ENCODE measurements at places on chromosomes 1 and 21. TPM values are rescaled to one million over a fixed set of nuclear protein-coding genes. Genes with fewer than 3 reads are reported as not detected.

The C1orf185 gene
- total RNA-seq = not detected

- no peaks in the 10 kb centered on the region for H3K4me1 ChIP-seq
- no peak overlapping the region for H3K4me3 ChIP-seq
- no peaks in the 10 kb centered on the region for H3K27me3 ChIP-seq
- H3K36me3 ChIP-seq = no peaks in the 10 kb centered on the region
- DNase-seq = no peak
- H3K27ac ChIP-seq = no peak overlapping the region
Measured at GRCh38 chr1:187001198-187001889, 172.6 kb downstream of the PLA2G4A start.

The COL9A2 gene
- total RNA-seq = 3.4 TPM

- no peak overlapping the region for H3K4me3 ChIP-seq
- no peak for DNase-seq
- peak overlapping the region; percentile 34 for H3K27ac ChIP-seq
- no peaks in the 10 kb centered on the region for H3K36me3 ChIP-seq
- H3K4me1 ChIP-seq = peaks cover 8% of the 10 kb centered on the region
Measured at GRCh38 chr1:153490272-153491051, 30.0 kb upstream of the S100A7 start.

DNA sequence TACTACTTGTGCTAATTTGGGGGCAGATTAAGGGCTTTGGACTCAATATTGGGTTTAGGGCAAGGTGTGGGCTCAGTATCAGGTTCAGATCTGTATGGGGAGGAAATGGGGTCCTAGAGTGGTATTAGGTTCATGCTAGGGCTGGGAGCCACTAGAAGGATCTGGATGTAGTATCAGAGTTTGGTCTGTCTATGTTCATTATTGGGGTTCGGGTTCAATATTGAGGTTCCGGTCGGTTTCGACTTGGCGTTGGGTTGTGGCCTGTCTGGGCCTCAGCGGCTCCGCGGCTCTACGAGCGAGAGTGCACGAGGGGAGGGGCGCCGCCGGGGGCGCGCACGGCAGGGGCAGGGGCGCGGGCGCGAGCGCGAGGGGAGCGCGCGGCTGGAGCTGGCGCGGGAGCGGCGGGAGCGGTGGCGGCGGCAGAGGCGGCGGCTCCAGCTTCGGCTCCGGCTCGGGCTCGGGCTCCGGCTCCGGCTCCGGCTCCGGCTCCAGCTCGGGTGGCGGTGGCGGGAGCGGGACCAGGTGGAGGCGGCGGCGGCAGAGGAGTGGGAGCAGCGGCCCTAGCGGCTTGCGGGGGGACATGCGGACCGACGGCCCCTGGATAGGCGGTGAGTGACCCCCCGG is at the start of gene PTPRF:
TSS of gene PTPRF (plus strand) at position 401 of the 624 bp plus-strand sequence. CDS start 14,193 bp downstream, outside the sequence.
- peaks cover 14% of the 10 kb centered on the region for H3K4me1 ChIP-seq
- H3K4me3 ChIP-seq = peak within 1 kb of the TSS; percentile 29
- H3K36me3 ChIP-seq = peaks cover 2% of the 10 kb centered on the region
- H3K27me3 ChIP-seq = peaks cover 50% of the 10 kb centered on the region

The OR2L8 gene
- not detected for total RNA-seq

GRCh38 chr1:33641104-33641830 is 168.8 kb downstream of the ZSCAN20 start:
- H3K27ac ChIP-seq = no peak overlapping the region
- no peaks in the 10 kb centered on the region for H3K27me3 ChIP-seq
- no peak overlapping the region for H3K4me3 ChIP-seq
- DNase-seq = no peak
- H3K4me1 ChIP-seq = no peaks in the 10 kb centered on the region
- no peaks in the 10 kb centered on the region for H3K36me3 ChIP-seq

GRCh38 chr1:9279172-9279840 is 13.4 kb upstream of the SPSB1 start:
- H3K36me3 ChIP-seq = no peaks in the 10 kb centered on the region
- DNase-seq = peak; percentile 81
- no peak overlapping the region for H3K4me3 ChIP-seq
- no peaks in the 10 kb centered on the region for H3K27me3 ChIP-seq

DNA sequence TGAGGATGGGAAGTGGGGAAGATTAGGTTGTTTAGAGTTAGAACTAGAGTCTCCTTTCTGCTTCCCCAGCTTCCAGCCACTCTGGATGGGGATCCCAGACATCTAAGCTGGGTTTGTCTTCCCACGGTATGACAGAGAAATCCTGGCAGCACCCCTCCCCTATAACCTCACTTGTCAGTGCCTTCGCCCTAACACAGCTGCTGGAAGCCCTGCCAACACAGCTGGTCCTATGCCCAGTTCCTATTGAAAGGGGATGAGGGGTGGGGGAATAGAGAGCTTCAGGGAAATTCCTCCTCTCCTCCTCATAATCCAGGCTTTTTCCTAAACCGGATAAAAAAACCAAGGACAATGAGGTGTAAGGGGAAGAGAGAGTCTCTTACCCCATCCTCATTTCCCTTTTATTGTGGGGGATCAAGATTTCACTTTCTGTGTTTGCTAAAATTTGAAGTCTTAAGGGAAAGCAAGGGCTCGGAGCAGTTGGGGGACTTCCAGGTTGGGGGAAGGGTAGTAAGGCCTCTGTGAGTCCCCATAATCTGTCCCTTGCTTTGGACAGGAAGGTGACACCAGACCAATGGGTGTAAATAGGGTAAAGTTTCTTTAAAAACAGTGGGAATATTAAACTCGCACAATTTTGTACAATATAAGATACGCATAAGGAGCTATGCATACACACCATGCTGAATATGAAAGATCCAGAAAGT is 590 bp downstream of the TMOD4 start:
- no peaks in the 10 kb centered on the region for H3K27me3 ChIP-seq
- no peaks in the 10 kb centered on the region for H3K4me1 ChIP-seq
- DNase-seq = no peak

- DNase-seq = no peak
- no peaks in the 10 kb centered on the region for H3K4me1 ChIP-seq
Measured at GRCh38 chr1:51482881-51483280, 36.2 kb downstream of the EPS15 start.

DNA sequence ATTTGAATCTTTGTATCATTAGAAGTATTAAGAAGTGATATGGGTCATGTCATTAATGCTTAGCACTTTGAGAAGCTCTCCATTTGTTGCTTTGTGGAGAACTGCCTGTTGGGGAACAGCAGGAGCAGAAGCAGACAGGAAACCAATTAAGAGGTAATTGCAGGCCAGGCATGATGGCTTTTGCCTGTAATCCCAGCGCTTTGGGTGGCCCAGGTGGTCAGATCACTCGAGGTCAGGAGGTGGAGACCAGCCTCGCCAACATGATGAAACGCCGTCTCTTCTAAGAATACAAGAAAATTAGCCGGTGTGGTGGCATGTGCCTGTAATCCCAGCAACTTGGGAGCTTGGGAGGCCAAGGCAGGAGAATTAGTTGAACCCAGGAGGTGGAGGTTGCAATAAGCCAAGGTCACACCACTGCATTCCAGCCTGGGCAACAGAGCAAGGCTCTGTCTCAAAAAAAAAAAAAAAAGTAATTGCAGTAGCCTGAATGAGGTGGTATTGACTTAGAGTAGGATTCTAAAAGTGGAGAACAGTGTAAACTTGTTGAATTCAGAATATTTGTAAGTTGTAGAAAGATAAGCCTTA is 57.8 kb upstream of the FASLG start:
- no peaks in the 10 kb centered on the region for H3K4me1 ChIP-seq
- no peaks in the 10 kb centered on the region for H3K27me3 ChIP-seq
- peaks cover 13% of the 10 kb centered on the region for H3K36me3 ChIP-seq
- H3K27ac ChIP-seq = no peak overlapping the region
- DNase-seq = no peak

GRCh38 chr21:44438531-44439210 is 16.6 kb upstream of the LRRC3 start:
- H3K27me3 ChIP-seq = no peaks in the 10 kb centered on the region
- H3K4me3 ChIP-seq = no peak overlapping the region
- no peak for DNase-seq

The NLRP3 gene
- 1.7 TPM for total RNA-seq

The DISP1 gene
- total RNA-seq = 2.0 TPM

The PRDM2 gene
- 19.4 TPM for total RNA-seq

DNA sequence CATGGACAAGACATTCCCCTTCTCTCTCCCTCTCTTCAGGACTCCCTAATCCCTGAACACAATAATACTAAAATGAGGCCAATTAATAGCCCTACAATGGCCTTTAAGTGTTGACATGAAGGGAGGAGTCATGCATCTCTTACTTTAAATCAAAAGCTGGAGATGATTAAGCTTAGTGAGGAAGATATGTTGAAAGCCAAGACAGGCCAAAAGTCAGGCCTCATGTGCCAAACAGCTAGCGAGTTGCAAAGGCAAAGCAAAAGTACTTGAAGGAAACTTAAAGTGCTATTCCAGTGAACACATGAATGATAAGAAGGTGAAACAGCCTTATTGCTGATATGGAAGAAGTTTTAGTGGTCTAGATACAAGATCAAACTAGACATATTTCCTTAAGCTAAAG is 49.5 kb upstream of the CD46 start:
- no peak overlapping the region for H3K4me3 ChIP-seq
- no peaks in the 10 kb centered on the region for H3K4me1 ChIP-seq
- no peak for DNase-seq

The RYR2 gene
- 0.38 TPM for total RNA-seq

DNA sequence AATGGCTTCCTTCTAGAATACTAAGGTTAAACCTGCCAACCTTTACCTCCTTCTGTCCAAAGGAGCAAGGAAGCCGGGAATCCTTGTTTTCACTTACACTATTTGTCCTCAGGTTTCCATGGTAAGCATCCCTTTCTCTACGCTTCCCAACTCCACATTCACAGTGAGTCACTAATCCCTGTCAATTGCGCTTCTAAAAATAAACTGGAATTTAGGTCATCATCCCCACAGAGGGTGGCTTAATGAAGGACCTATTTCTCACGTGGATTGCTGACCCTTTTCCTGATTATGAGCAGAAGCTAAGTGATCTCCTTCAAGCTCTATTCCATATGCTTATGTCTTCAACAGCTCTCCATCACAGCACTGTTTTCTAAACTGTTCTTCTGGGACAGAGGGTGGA is 39.9 kb upstream of the ABCA4 start:
- no peak for DNase-seq
- H3K4me1 ChIP-seq = no peaks in the 10 kb centered on the region
- H3K27me3 ChIP-seq = no peaks in the 10 kb centered on the region
- H3K27ac ChIP-seq = no peak overlapping the region

- H3K27me3 ChIP-seq = no peaks in the 10 kb centered on the region
- no peaks in the 10 kb centered on the region for H3K4me1 ChIP-seq
- no peak overlapping the region for H3K4me3 ChIP-seq
Measured at GRCh38 chr1:88175120-88175630, 508.9 kb upstream of the PKN2 start.

- no peaks in the 10 kb centered on the region for H3K27me3 ChIP-seq
- H3K36me3 ChIP-seq = peaks cover 57% of the 10 kb centered on the region
- H3K4me3 ChIP-seq = no peak overlapping the region
- peaks cover under 1% of the 10 kb centered on the region for H3K4me1 ChIP-seq
- H3K27ac ChIP-seq = no peak overlapping the region
Measured at GRCh38 chr1:53214376-53214940, 6.0 kb downstream of the CZIB start.

DNA sequence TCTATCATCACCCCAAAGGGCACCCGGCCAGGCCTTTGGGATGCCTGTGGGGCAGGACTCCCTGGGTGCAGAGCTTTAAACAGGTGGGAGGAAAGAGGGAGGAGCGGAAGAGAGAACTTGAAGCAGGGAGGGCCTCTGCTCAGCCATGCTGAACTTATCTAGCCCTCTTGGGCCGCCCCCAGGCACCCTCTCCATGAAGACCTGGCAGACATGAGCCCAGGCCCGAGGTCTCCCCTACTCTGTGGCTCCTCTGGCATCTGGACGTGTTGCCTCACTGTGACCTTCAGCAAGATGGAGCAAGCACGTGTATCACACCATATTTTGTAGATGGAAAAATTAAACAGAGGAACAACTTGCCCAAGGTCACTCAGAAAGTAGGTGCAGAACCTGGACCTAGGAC is 711.4 kb downstream of the MATN1 start:
- H3K27me3 ChIP-seq = no peaks in the 10 kb centered on the region
- no peak overlapping the region for H3K4me3 ChIP-seq
- H3K27ac ChIP-seq = no peak overlapping the region
- no peaks in the 10 kb centered on the region for H3K36me3 ChIP-seq

DNA sequence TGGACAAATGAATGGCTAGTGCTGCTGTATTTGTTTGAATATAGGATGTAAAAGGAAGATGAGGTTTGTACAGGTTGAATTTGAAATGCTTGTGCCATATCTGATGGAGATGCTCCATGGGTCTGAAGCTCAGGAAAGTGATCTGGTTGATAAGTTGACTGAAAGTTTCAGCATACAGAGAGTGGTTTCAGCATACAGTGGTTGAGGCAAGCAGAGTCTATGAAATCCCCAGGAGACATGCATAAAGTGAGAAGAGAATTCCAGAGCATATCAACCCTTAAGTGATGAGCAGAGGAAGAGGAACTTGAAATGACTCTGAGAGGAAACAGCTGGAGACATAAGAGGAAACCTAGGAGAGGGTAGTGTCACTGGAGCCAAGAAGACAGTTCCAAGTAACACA is 21.7 kb downstream of the TCHHL1 start:
- no peaks in the 10 kb centered on the region for H3K4me1 ChIP-seq
- DNase-seq = no peak
- H3K36me3 ChIP-seq = no peaks in the 10 kb centered on the region

The B3GALNT2 gene
- 18.9 TPM for total RNA-seq

The TTLL7 gene
- total RNA-seq = 0.94 TPM

The SYTL1 gene
- total RNA-seq = 49.4 TPM

GRCh38 chr1:98706173-98706843 is 44.8 kb downstream of the SNX7 start:
- H3K36me3 ChIP-seq = no peaks in the 10 kb centered on the region
- H3K4me1 ChIP-seq = no peaks in the 10 kb centered on the region

DNA sequence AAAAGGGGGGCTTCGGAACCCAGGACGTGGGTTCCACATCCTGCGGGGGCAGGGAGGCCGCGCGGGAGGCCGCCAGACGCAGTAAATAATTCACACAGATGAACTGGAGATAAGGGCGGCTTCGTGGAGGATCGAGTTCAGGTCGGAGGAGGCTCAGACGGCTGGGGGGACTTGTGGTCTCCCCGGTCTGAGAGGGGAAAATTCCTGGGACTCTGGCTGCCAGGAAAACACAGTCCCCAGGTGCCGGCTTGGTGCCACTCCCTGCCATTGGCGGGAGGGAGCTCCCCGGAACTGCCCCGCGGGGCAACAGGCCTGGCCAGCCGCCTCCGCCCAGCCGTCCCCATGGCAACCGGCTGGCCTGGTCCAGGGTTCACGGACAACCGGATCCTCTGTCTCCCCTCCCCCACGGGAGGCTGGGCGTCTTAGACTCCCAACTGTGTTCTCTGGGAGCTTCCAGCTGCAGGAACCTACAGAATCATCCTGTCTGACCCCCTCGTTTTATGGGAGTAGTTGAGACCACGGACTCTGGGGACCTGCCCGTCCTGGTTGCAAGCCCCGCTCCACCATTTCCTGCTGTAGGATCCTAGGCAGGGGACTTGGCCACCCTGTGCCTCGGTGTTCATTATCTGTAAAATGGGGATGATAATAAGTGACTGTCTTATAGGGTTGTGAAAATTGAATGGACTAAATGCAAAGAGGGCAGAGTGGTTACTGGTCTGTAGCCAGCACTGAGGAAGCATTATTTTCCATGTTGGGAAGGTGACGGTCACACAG is 9.6 kb downstream of the CAMK2N1 start:
- no peak overlapping the region for H3K4me3 ChIP-seq
- no peaks in the 10 kb centered on the region for H3K4me1 ChIP-seq
- no peak for DNase-seq
- H3K27ac ChIP-seq = no peak overlapping the region
- H3K27me3 ChIP-seq = peaks cover 83% of the 10 kb centered on the region
- no peaks in the 10 kb centered on the region for H3K36me3 ChIP-seq

The C1QTNF12 gene
- 2.1 TPM for total RNA-seq

Data from thymus (tissue), 14 donors.